Activated T-helper 1 cell treated with anti-CD3 and anti-CD28 coated beads, Interleukin-2, amount 50 U/mL, for 16 hours (primary cell): ENCODE measurements at places on chromosomes 12 and 14.

- no peak for DNase-seq
Measured at GRCh38 chr14:53626761-53627160, 329.9 kb downstream of the BMP4 start.

DNA sequence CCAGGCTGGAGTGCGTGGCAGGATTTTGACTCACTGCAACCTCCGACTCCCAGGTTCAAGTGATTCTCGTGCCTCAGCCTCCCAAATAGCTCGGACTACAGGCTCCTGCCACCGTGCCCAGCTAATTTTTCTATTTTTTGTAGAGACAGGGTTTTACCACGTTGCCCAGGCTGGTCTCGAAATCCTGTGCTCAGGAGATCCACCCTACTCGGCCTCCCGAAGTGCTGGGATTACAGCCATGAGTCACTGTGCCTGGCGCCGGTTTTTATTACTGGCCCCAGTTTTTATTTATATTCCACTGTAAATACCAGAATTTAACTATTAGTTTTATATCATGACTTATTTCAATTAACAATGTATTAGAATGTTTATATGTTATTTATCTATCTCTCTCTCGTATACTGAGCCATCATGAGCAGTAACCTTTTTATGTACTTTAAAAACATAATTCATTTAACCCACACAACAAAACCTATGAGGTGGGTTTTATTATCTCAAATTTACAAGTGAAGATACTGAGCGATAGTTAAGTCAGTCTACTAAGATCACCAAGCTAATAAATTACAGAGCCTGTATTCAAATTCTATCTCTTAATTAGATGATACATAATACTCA lies 47.8 kb downstream of the HECTD1 start:
- DNase-seq, result no peak

GRCh38 chr14:34498684-34499412 lies 36.8 kb upstream of the SPTSSA start:
- DNase-seq, result no peak

GRCh38 chr12:100862676-100863075 lies 68.1 kb downstream of the ANO4 start:
- DNase-seq, result no peak

DNA sequence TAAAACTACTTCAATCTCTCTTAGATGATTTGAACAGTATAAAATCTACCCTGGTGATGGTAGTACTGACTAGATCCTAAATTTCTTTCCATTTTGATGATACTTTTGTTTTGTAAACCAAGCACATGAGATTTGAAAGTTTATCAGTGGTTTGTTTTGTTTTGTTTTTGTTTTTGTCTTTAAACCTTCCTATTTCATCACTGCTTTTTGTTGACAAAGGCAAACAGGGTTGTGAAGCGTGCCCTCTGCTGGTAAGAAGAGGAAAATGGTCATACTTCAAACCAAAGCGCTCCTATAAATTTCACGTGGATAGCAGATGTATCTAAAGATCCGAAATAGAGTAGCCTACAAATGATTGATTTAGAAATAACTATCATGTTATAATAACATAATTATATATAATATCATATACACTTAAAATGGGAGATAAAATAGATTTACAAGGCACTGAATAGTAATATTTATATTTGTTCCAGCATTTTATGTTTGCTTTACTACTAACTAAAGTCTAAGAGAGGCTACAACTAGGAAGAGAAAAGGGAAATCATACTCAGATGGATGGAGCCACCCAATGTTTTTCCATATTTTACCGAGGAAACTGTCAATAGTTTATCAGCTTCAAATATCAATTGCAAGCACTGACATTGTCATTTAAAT lies 254.0 kb upstream of the USP15 start:
- DNase-seq, result no peak

DNA sequence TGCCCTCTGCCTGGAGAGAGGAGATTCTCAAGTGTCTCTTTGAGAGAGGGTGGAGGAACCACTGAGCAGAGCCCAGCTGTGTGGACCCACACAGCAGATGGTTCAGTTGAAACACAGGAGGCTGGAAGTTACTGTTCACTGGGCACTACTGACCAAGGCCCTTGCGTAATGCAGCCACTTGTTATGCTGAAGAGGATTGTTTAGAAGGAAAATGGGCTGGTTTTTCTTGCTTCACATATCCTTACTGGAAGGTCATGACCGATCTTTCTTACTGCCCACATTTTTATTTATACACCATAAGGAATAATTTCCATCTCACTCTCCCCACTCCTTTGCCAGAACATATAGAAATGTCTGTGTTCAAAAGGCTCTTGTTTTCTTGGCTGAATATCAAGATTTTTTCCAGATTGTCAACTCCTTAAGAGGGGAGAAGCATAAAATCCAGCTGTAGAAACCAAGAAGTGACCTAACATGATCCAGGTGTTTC lies 375.1 kb upstream of the DDHD1 start:
- no peak for DNase-seq
